ENCODE measurements at places on chromosomes 2 and 18.

GRCh38 chr2:239443666-239444567, 43.1 kb upstream of the HDAC4 start:
- DNase-seq: no peak

- no peak for DNase-seq
Observed at GRCh38 chr18:424071-424661, 76.3 kb downstream of the COLEC12 start.

DNA sequence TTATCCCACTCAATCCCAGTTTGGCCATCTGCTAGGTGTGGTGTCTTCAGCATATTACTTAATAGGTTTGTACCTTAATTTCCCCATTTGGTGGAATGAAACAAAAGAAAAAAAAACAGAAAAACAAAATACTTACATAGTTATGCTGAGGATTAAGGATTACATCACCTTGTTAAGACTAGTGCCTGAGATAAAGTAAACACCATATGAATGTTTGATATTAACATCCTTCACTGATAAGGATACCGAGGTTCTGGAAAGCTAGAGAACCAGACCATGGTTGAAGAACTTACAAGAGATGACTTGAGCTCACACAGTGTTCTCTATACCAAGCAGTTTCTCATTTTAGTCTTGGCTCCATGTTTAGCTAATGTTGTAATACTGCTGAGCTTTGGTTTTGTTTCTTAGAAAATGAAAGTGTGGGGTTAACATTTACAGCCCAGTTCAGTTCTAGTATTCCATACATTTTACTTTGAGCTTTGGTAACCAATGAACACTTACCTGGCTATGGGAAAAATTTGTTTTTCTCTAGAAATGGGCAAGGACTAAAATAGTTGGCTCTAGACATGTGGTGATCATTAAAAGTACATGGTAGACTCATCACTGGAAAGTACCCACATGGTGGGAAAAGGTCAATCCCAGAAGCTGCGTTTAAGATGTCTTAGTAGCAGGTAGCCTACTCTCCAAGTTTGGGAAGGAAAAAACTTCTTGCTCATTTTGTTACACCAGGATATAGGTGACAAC, 5.8 kb upstream of the GPD2 start:
- DNase-seq: no peak

DNA sequence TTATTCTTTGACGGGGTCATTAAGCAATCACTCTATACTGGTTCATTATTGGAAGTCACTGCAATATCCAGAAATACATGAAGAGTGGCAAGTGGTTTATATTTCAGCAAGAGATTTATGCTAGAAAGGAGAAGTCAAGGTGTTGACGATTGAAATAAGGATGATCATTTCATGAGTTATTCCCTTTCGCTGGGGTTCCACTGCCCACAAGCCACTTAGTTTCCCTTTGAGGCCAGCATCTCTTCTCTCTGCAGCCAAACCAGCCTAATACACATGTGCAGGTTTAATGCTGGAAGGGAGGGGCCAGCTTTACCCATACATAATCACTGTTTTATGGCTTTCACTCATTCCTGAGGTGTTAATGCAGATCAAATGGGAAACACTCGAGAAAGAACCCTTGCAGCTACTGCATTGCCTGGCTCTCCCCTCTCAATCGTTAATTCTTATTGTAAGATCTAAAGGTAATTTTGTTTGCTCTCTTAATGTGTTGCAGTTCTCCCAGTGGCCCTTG, 108.4 kb downstream of the MEIS1 start:
- no peak for DNase-seq

- DNase-seq: no peak
Observed at GRCh38 chr2:238920601-238921001, 72.7 kb downstream of the TWIST2 start.

All from NAMALWA (cell line).